ENCODE measurements at places on chromosomes 1 and 21.

GRCh38 chr1:147892731-147893214 is 9.8 kb upstream of the GJA8 start:
- peak; percentile 2 for DNase-seq

DNA sequence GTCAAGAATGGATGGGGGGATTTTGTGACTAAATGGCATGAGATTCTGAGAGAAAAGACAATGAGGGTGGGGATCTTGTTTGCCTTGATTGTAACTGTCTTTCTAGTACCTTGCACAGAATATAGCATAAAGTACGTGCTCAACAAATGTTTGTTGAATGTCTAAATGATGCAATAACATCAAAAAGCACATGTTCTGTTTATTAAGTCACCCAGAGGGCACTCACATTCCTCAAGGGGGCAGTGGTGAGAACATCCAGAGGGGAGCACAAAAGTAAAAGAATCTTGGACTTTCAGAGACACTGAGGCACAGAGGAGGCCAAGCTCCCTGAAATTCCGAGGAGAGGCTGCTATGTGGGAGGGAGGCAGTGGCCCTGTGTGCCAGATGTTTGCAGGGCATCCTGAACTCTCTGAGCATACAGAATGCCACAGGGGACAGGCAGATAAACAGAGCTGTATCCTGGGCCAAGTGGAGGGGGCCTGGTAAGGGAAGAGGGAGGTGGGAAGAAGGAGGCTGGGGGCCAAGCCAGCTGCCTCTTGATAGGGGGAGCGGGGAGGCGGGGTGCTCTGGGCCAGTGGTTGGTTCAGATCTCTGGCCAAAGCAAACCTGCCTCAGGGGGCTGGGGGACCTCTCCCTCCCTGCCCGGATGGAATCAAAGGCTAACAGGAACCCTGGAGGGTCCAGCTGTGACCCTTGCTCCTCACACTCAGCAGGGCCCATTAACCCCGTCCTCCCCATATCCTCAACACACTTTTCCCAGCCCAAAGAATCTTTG is 6.5 kb upstream of the ATP1A2 start:
- no peak for DNase-seq

- no peak for DNase-seq
These were observed 24.1 kb upstream of the HPDL start for GRCh38 chr1:45302505-45303150.

DNA sequence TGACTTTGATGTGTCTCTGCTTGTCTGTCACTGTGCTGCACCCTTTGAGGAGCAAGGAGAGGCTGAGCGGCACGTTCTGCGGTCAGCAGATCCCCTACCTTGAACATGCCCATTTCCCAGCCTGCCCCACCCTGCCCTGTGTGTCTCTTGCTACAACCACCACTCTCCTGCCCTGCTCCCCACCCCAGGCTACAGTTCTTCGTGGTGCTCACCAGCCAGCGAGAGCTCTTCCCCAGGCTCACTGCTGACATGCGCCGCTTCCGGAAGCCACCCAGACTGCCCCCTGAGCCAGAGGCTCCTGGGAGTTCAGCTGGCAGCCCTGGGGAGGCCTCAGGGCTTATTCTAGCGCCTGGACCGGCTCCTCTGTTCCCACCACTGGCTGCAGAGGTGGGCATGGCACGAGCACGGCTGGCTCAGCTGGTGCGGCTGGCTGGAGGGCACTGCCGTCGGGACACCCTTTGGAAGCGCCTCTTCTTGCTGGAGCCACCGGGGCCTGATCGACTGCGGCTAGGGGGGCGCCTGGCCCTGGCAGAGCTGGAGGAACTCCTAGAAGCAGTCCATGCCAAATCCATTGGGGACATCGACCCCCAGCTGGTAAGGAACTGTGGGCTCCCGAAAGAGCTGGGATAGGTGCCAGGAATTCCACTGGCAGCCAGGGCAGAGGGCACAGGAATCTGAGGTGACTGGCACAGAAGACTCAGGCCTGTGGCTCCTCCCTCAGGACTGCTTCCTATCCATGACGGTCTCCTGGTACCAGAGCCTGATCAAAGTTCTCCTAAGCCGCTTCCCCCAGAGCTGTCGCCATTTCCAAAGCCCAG is 5.6 kb downstream of the HYI start:
- no peak for DNase-seq

DNA sequence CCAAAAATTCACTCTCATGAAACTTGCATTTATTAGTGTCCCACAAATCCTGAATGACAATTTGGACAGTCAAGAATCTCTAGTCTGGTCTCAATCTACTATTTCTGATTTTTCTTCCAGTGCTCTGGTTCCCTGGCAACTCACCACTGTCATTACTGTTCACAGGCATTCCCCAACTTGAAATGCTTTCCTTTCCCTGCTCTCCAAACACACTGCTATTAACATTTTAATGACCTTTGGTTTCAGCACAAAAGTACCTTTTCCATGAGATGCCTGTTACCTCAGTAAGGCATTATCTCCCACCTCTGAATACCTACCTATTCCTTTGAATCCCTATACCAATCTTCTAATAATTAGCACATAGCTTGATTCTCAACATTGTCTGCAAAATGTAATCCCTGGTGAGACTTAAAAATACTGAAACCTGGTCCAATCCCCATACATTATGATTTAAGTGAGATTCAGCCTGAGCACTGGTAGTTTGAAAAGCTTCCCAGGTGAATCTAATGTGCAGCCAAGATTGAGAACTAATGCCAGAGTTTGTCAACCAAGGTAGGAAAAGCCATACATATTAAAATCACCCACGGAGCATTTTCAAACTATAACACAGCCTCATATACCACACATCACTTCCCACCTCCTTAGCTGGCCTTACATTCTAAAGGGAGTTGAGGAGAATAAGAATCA is 11.7 kb upstream of the ANGPTL3 start:
- DNase-seq, result no peak

DNA sequence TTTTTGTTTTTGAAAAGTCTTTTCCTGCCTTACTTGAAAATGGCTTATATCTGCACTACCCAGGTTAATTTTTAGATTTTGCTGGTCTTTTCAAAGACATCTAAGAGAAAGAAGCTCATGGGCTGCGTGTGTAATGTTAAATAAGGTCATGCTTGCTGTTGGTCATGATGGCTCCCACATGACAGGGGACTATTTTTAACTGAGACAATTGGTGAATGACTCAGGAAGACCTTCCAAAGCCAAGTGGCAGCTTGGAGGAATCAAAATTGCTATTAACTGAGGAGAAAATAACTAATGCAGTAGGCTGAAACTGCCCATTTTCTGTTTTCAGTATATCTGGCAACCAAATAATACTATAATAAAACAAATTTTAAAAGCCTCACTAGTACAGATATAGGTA is 117.1 kb upstream of the SPAG17 start:
- no peak for DNase-seq

DNA sequence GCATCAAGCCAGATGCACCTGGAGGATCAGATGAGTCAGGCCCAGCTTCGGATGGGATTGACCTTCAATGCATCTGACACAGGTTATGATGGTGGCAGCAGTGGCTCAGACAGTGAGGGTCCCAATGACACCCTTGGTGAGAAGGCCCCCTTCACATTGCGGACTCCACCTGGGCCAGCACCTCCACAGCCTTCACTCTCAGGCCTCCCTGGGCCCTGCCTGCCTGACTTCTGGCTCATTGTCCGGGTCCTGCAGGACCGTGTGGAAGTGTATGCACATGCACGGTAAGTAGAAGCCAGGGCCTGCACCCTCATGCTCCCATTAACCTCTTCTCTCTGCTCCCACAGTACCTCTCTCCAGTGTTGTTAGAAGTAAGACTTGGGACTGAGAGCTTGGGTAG is 20.8 kb downstream of the HYI start:
- no peak for DNase-seq

GRCh38 chr1:5053744-5054143 is 399.3 kb downstream of the AJAP1 start:
- DNase-seq, result no peak

GRCh38 chr1:54342288-54342687 is 63.9 kb downstream of the SSBP3 start:
- DNase-seq, result no peak

GRCh38 chr1:119772298-119772697 is 3.6 kb upstream of the HMGCS2 start:
- DNase-seq, result no peak

GRCh38 chr1:222995236-222995580 is 147.8 kb downstream of the TLR5 start:
- DNase-seq, result no peak

GRCh38 chr1:910881-911721 is 12.6 kb upstream of the SAMD11 start:
- no peak for DNase-seq

DNA sequence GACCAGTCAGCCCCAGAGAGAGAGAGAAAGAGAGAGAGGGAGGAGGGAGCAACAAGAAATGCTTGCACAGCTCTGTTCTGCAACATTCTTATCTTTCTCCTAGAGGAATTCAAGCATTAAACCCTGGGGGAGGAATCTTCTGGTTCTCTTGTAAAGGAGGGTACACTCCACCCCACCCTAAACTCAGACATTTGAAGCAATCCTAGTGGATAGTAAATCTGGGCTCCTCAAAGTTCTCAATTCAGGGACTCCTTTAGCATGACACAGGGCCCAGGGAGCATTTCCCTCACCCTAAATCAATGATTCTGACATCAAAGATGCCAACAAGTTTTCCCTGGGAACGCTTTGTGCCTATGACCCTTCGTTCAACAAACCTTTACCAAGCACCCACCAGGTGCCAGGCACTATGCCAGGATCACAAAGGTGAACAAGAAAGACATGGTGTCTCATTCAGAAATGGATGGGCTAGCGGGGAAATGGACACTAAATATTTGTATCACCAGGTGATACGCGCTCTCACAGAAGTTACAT is 11.9 kb upstream of the CAPN2 start:
- no peak for DNase-seq

- no peak for DNase-seq
These were observed 13.7 kb upstream of the SRP9 start for GRCh38 chr1:225763716-225764548.

- DNase-seq, result no peak
These were observed 5.1 kb downstream of the ZNF362 start for GRCh38 chr1:33261344-33261743.

GRCh38 chr1:98452162-98452561 is 209.4 kb upstream of the SNX7 start:
- DNase-seq, result no peak

DNA sequence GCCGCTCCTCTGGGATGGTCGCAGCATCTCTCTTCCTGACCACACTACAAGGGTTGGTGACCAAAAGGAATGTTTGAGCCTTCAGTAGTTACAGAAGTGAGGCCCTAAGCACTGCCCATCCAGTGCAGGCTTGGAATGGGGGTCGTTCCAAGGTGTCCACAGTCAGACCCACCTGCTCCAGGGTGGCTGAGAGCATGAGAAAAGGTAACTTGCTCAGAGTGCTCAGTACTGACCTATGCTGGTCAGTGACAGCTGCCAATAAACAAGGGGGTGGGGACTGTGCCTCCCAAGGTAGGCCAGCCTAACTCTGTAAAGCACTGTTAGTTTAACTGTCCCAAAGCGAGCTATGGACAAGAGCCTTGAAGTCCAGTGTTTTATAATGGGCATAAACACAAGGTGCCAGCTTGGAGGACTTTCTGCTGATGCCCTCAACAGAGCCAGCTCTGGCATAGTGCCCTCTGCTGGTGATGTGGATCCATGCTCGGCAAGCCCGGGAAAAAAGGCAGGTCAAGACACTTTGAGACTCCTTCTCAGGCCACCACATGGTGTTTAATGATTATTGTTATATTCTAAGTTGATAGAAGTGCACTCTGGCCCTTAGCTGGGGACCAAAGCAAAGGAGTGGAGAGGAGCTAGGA is 78.1 kb upstream of the DNAH14 start:
- peak; percentile 2 for DNase-seq

Data from T-helper 22 cell (primary cell).